ENCODE measurements at places on chromosomes 2 and 18.

GRCh38 chr2:39068299-39069135 is 52.3 kb downstream of the SOS1 start:
- no peak for DNase-seq

DNA sequence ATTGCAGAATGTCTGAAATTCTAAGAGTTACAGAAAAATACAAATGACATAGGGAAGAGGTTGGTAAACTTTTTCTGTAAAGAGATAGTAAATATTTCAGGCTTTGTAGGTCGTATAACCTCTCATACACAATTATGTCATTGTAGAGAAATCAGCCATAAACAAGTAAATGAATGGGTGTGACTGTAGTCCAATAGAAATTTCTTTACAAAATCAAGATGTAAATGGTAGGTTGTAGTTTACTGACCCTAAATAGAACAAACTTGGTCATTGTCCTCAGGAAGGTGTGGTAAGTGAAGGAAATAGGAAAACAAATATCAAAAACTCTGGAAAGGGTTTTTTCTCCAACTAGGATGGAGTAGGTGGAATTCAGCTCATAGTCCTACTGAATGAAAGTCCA is 415.5 kb upstream of the SPHKAP start:
- DNase-seq = no peak

DNA sequence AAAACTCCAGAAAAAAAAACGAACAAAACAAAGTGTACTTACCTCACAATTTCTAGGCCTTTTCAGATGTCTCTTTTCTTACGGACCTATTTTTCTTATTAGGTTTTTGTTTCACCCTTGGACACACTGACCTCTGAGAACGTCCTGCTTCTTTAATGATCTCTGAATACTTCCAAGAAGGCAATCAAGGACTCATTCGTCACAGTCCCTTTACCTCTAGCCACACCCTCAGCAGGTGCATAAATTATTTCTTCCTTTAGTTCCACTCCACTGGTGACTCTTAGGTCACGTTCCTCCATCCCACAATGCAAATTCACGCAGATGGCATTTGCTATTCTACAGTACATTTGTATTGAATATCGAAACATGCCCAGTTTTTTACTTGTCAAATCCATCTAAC is 21.9 kb downstream of the PELI1 start:
- DNase-seq = no peak

- no peak for DNase-seq
Observed at GRCh38 chr2:45176390-45176789, 167.1 kb upstream of the SIX2 start.
